Stimulated activated CD8-positive, alpha-beta memory T cell treated with anti-CD3 and anti-CD28 coated beads, Interleukin-7, amount 100 ng/mL, for 48 hours (primary cell): ENCODE measurements at places on chromosomes 7 and 10.

GRCh38 chr10:70666960-70667798 is 5.1 kb upstream of the ADAMTS14 start:
- DNase-seq, result no peak

GRCh38 chr10:7264313-7264756 is 146.5 kb downstream of the SFMBT2 start:
- no peak for DNase-seq

DNA sequence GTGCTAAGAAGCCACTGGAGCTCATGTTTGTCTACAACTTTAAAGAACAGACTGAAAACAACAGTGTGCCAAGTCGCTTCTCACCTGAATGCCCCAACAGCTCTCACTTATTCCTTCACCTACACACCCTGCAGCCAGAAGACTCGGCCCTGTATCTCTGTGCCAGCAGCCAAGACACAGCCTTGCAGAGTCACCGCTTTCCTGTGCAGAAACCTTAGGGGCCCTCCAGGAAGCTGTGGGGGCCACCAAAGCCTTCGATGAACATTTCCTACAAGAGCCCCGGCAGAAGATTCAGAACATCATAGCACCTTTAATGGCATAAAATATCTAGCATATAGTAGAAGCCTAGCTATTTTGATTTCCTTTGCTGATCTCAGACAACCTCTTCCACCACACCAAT is 88.0 kb upstream of the PRSS58 start:
- peak; percentile 32 for DNase-seq

DNA sequence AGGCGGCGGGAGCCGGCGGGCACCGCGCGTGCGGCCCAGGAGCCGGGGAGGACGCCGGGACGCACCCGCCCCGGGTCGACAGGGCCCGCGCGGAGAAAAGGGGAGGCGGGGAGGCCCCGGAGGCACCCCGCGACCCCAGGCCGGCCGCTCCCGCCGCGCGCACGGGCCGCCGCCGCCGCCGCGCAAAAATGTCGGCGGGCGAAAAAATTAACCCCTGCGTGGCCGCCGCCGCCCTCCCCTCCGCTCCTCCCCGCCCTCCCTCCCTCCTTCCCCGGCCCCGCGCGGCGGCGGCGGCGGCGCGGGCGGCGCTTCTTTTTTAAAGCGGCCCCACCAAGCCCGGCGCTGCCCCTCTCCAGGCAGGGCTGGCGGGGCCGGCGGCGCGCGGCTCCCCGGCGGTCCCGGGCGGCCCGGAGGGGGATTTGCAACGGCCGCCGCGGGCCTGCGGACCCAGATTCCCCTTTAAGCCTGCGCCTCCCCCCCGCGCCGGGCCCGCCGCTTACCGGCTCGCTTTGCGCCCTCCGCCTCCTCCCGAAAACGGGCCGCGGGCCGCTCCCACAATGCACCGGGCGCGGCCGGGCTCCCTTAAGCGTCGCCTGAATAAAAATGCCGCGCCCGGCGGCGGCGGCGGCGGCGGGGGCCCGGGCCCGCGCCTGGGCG is 465 bp downstream of the SEPHS1 start:
- DNase-seq, result peak; percentile 53

DNA sequence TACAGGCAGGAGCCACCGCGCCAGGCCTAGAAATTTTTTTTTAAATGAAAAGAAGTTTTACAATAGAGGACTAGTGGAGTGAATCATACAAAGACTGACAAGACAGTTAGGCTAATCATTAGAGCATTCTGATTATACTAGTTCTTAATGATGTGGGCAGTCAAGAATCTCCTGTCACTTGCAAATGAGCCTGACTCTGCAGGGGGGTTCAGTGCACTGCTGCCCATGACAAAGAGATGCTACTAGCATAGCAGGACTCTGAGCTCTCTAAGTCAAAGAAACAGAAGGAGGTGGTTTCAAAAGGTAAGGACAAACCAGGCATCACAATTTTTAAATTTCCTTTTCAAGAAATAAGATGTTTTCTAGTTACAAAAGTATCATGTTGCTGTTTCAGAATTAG is 59.0 kb downstream of the CCDC6 start:
- DNase-seq, result no peak

DNA sequence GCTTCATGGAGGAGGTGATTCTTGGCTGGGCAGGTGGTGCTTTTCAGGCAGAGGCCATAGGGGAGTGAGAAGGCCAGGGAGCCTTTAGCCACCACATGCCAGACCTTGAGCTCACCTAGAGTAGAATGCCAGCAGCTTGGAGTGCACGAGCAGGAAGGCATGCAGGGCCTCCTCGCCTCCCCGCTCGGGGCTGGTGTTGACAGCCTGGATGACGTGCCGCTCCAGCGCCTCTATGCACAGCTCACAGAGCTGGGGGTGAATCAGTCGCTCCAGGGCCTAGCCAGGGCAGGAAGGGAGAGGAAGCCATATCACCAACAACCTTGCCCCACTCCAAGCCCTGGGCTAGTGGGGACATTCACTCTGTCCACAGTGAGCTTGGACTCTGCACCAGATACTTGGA is 15.7 kb downstream of the HPS1 start:
- DNase-seq, result no peak

- no peak for DNase-seq
Measured at GRCh38 chr10:7406712-7407333, 4.0 kb downstream of the SFMBT2 start.
